Nucleus accumbens (tissue), 56 donors: ENCODE measurements at places on chromosomes 4 and X.

- DNase-seq: no peak
Observed at GRCh38 chr4:5784960-5785611, 74.1 kb downstream of the EVC start.

GRCh38 chr4:71383984-71384383 is 45.2 kb downstream of the SLC4A4 start:
- no peak for DNase-seq

DNA sequence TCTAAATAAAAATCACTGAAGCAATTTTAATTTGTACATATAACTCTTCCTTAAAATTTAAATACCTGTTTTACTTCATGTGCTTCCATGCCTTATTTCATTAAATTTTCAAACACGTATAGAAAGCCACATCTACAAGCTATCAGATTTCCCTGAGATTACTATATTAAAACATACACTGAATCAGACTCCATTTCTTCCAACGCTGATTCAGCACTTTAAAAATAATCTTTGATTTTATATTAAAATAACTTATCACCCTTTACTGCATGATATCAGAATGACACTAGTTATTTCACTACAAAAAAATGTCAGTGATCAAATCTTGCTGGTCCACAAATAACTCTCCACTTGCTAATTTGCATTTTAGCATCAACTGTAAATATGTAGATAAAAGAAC is 550.8 kb downstream of the IL1RAPL1 start:
- no peak for DNase-seq

DNA sequence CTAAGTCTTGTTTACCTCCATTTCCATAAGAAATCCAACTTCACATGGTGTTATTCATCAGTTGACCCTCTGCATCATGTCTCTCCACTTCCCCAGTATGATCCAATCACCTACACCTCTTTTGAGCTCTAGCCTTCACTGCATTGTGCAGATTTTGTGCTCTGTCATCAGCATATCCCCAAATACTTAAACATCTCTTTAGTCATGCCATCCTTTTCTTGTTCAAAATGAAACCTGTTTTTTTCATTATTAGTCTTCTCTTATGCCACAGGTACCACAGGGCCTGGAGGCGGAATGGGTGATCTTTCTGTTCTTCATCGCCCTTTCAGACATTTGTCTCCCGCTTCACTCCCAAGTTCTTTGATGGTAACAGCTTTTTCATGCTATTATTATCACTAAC is 382.7 kb upstream of the GALNTL6 start:
- DNase-seq: no peak

- DNase-seq: no peak
Observed at GRCh38 chr4:106809076-106809475, 227.0 kb downstream of the DKK2 start.

- no peak for DNase-seq
Observed at GRCh38 chrX:12814420-12814819, 23.2 kb downstream of the PRPS2 start.

DNA sequence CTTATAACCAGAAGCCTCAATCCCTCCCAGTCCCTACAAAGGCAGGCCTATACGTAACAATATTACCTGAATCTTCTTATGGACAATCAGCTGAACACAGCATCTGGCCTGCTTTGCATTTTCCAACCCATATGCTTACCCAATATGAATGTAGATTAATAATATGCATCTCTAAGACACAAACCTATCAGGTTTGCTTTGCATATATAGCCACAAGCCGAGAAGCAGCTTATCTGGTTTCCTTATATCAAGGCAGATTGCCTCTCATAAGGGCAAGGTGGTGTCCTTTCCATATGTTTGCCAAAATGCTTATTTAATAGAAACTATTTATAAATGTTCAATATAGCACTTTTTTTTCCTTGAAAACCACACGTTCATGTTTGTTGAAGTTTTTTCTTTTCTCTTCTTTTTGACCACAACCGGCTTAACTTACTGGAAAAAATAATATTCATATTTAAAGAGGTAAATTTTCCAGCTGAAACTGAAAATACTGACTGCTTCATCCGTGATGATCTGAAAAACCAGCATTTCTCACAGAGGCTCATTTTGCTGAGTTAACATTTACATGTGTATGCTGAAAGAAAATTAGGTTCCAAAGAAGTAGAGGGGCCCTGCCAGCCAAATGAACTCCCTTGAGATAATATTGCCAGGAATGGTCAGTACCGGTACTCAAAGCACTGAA is 3.8 kb downstream of the IL21 start:
- no peak for DNase-seq

DNA sequence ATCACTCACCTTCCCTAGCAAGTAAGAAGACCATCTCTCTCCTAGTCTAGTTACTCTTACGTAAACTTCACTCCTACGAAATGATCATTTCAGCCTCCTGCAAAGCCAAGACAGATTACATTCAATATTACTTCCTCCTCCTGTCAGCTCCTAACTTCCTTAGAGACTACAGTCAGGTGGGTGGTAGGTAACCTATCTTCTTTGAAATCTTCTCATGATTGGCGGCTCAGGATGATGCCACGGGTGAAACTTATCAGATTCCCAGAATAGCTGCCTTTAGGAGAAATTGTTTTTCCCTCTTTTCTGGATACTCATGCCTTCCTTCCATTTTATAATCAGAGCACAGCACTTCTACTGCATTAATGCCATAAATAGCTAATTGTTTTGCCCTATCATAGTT is 744.8 kb upstream of the HS3ST1 start:
- no peak for DNase-seq

GRCh38 chr4:5940470-5941203 is 47.8 kb upstream of the CRMP1 start:
- DNase-seq: no peak

DNA sequence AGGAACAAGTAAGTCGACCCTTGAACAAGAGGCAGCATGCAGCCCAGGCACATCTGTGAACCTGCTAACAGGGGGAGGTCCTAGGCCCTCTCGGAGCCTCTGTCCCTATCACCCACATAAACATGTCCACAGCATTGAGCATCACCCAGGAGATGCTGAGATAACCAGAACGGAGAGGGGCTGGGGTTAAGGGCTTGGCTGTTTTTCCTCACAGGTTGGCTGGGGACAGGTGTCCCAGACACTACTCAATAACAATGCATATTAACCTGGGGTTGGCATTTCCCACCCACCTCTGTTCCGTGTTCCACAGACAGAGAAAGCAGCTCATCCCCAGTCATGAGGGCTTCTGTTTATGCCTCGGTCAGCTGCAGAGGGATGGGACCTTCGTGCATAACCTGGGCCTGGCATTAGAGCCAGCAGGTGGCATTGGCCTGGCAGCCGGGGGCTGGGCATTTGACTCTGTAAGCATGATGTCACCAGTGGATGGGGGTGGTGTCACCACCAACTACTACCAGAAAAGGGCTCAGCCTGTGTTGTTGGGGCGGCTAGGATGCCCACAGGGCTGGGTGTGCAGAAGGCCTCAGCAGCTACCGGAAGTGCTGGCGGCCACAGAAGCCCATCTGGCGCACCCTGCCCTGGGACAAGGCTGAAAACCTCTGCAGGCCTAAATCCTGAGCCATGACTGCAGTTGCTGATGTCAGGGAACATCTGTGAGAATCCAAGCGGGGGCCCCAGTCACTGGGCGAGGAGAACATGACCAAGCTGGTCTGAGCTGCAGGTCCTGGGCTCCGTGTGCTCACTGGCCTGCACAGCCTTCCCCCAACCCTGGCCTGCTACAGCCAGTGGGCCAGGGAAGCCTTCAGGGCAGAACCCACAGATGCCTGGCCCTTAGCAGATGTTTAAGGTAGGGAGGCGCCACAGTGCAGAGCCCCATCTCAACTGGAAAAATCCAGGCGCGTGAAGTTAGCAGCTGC is 351.4 kb downstream of the NR3C2 start:
- DNase-seq: no peak

DNA sequence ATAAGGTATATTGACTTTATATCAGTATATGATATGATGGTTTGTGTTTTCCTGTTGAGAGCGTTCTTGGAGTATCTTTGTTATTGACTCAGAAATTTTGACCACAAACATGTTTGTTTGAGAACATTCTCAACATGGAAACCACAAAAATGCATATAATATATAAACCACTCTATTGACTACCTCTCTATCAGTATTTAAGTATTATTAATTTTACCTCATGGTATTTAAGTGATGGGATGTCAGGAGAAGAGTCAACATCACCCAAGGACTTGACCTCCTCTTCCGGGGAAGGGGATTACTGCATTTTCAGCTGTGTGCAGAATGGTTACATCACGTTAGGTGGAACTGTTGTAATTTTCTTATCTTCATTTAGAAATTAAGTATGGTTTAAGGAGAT is 54.3 kb upstream of the PUDP start:
- DNase-seq: no peak

DNA sequence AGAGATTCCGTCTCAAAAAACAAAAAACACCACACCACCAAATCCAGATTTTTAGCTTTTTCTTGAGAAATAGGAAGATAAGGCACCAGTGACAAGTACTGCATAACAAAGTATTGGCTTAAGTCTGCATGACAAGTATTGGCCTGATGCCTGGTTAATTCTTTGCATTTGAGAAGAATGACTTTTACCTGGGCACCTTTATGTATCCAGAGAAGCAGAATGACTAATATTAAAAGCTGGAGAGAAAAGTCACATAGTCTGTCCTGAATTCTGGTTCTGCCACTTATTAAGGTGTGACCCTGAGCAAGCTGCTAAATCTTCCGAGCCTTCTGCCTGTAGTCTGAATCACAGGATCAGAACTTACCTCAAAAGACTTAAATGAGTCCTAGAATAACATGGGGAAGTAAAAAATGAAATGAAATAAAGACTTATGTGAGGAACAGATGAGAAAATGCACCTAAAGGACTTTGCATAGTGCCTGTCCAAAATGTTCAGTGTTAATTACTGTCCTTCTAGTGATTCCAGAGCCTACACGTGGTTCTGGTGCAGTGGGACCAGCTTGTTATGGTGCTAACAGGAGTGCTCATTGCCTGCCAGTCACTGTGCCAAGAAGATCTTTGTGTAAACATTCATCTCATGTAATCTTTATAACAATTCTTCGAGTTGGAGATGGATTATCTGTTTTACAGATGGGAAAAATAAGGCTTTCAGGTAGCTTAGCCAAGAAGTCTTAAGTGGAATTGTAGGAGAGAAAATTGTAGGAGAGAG is 31.6 kb downstream of the UGDH start:
- DNase-seq: no peak

GRCh38 chrX:81120936-81121371 is 80.8 kb downstream of the HMGN5 start:
- DNase-seq: peak; percentile 12
